ENCODE measurements at places on chromosomes 7 and 10.

DNA sequence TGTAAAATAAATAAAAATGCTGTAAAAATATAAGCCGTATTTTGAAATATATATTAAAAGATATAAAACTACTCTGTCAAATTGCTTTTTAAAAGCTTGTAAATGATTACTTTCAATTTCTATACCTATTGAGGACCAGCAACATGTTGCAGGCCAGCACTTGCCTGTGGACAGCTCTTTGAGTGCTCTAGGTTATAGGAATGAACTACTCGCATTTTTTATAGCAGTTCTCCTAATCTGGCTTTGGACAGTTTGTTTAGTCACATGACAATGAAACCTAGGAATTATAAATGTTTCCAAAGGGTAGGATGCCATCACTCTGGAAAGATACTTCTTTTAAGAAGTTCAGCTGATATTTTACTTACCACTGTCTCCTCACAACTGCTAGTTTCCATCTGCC, 117.7 kb upstream of the PTPRZ1 start:
- no peak for DNase-seq

GRCh38 chr7:69613846-69614245, 15.6 kb downstream of the AUTS2 start:
- no peak for DNase-seq

- no peak for DNase-seq
Observed at GRCh38 chr7:17130281-17131059, 168.0 kb upstream of the AHR start.

- DNase-seq: no peak
Observed at GRCh38 chr7:40535678-40536077, 400.9 kb downstream of the SUGCT start.

DNA sequence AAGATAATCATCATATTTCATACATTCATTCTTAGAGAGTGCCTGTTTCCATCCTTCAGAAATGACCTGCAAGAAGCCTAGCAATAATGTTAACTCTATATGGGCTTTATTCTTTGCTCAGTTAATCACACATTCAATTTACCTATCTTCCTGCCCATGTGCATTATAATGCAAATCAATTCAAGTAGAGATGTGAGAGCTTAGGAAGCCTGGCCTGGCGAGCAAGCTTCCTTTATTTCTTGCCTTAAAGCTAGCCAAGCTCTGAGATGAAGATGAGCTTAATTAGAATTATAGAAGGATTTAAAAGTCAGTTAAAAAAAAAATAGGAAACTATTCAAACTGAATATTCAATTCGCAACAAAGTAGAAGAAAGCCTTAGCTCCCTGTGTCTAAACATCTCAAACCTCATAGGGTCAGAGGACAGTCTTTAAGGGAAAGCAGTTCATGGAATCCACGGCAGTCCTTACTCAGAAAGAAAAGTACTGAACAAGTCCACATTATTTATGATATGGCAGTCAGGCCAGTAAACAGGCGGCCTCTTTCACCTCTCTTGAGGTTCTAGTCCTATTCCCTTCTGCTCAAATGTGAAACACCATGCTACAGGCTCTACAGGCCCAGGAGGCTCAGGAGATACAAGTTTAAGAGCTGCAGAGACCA, 214.1 kb downstream of the TFEC start:
- DNase-seq: no peak

- no peak for DNase-seq
Observed at GRCh38 chr7:50229964-50230363, 74.6 kb upstream of the IKZF1 start.

DNA sequence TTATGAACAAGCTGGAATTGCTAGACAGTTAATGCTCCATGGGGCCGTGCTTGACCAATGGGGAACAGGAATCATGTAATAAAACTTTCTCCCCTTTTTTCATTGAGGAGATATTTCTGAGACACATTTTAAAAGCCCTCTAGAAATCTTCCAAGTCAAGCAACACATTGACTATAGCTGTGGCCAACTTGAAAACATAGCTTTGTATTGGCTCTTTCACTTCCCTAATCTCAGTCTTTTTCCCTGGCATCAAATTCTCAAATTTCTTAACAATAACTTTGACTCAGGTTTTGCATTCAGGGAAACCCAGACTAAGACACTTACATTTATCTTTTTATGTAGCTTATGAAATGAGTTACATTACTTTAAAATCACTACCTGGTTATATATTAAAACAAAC, 947.1 kb upstream of the MBL2 start:
- no peak for DNase-seq

- DNase-seq: peak; percentile 33
Observed at GRCh38 chr7:157807510-157807909, 470.7 kb downstream of the DNAJB6 start.

- DNase-seq: no peak
Observed at GRCh38 chr10:89217057-89217990, 10.2 kb upstream of the CH25H start.

DNA sequence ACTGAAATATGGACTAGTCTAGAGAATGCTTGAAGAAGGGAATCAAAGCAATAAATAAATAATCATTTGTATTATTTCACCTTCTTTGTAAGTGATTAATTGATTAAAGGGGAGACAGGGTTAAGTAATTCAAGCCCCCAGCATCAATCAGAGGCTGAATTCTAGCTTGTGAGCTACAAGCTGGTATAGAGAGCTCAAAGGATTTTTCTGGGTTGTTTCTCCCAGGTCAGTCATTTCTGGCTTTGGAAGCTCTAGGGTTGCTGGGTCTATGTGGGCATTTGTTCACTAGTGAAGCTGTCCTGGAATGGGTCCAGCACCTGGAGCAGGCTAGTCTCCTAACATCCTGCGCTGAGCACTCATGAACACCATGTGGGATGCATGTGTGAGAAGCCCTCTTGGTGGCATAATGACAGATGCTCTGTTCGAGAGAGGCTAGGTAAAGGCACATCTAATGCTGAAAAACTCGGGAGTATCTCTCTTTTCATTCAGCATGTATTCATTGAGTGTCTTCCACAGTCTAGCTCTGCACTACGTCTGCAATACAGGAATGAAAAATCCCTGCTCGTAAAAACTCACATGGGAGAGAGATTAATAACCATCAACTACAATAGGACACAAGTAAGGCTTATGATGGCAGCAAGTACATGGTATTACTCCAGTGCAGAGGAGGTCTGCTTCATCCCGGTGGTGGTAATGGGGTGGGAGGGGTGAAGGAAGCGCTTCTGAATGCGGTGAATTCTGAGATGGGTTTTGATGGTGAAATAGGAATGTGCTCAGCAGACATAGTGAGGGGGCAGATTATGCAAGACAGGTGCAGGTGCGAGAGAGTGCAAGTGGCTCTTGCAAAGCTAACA, 68.0 kb upstream of the NRP1 start:
- DNase-seq: no peak

- peak; percentile 76 for DNase-seq
Observed at GRCh38 chr10:100996678-100997359, 2.8 kb upstream of the LZTS2 start.

GRCh38 chr10:77556990-77557601, 80.5 kb downstream of the KCNMA1 start:
- no peak for DNase-seq

GRCh38 chr10:84348447-84348846, 20.1 kb downstream of the CCSER2 start:
- no peak for DNase-seq

GRCh38 chr10:56585447-56586171, 224.6 kb upstream of the ZWINT start:
- DNase-seq: no peak

- DNase-seq: no peak
Observed at GRCh38 chr7:46750321-46750865, 829.3 kb upstream of the IGFBP3 start.
